ENCODE measurements at places on chromosomes 6 and 20.
A peak's percentile ranks its signal among the peaks of the same experiment; 100 is the strongest.

DNA sequence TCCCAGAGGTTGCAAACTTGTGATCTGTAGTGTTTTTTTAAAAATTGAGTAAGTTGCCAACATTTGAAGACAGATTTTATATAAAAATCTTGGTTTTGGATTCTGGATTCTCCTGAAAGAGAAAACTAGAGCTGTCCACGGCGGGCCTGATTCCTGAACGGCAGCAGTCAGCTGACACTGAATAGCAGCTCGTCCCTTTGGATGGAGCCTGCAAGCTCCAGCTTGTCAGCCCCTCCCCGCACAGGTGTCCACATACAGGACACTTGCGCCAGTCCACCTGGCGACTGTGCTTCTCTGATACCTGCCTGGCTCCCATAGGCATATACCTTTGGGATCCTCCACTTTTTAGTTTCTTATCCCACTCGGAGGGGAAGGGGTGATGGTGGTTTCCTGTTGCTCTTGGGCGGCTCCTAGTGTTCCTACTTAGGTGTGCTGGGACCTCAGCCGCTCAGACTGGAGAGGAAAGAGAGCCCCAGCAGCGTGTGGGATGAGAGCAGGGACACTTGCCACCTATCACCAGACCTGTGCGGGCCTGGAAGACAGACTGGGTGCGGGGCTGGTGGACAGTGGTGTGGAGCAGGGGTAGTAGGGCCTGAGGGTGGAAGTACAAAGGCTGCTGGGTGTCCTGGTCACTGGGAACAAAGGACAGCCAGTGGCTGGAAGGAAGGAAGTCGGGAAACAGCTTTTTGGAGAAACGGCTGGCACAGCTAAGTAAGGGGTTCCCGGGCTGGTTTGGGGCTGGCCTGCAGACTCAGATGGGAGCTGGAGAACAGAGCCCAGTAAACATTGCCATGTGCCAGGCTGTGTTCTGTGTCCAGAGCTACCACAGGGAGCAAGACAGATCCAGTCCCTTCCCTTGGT is 18.3 kb downstream of the GHRH start:
- no peak for DNase-seq

GRCh38 chr6:15882915-15883314 is 220.1 kb upstream of the DTNBP1 start:
- DNase-seq, result no peak

DNA sequence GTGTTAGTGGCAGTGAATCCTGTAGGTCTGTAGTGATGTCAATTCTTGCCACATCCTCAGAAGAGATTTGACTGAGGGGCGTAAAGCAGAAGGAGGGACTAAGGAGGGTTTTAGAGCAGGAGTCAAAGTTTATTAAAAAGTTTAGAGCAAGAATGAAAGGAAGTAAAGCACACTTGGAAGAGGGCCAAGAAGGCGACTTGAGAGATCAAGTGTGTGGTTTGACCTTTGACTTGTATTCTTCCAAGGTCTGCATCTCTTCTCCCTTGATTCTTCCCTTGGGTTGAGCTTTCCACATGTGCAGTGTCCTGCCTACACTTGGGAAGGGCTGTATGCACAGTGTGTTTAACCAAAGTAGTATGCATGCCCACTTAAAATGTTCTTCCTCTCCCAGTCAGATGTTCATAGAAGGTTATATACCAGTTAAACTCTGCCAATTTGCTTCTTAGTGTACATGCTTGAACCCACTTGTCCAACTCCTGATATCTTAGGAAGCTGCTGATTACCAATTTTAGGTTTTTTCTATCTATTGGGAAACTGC is 627.6 kb downstream of the MMUT start:
- no peak for DNase-seq

GRCh38 chr6:78611886-78612480 is 255.4 kb upstream of the IRAK1BP1 start:
- peak; percentile 20 for DNase-seq

- DNase-seq, result no peak
Measured at GRCh38 chr6:30998785-30999184, 11.5 kb upstream of the MUC22 start.

GRCh38 chr6:26576929-26577719 is 19.6 kb upstream of the ABT1 start:
- no peak for DNase-seq

GRCh38 chr6:35465646-35466045 is 2.6 kb upstream of the RPL10A start:
- no peak for DNase-seq

DNA sequence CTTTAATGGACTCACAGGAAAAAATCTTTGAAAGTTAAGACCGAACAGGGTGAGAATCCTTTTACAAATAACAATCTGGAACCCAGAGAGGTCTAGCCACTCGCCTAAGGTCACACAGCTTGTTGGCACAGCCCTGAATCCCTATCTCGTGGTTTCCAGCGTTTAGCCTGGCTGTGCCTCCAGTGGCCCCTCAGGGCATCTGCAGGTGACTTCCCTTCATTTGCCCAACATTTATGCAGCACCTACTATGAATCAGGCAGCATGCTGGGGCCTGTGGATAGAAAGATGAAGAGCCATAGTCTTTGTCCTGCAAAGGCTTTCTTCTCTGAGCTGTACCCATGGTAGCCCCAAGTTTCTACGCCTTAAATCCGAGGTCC is 2.6 kb upstream of the NR2E1 start:
- DNase-seq, result no peak

- DNase-seq, result no peak
Measured at GRCh38 chr6:73923905-73924485, 228.0 kb downstream of the CD109 start.

DNA sequence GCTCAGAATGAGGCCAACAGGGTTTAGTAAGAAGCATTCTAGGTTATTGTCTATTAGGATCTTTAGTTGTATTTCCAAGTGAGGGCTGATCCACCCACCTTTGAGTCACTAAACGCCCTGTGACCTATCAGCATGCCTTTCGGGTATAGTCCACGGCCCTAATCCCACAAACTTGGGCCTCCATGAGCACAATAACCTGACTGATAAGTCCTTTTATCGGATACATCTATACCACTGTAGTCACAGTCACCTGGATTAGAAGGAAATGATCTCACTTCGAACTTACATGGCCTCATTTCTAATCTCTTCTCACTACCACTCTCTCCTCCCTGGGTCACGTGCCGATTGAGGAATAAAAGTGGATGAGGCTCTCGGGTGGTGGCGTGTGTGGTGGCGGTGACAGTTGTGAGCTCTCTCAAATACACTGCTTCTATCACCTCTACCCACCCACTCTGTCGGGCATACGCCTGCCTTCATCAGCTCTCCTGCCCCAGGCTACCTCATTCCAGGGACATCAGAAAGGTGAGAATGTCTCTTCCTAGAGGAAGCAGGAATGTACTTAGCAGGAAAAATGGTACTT is 65.2 kb downstream of the TRAM2 start:
- no peak for DNase-seq

GRCh38 chr6:73282871-73283270 is 19.9 kb upstream of the KHDC1 start:
- DNase-seq, result no peak

- no peak for DNase-seq
Measured at GRCh38 chr20:4546786-4547185, 174.9 kb upstream of the PRND start.
